ENCODE measurements at places on chromosomes 16 and 17.

DNA sequence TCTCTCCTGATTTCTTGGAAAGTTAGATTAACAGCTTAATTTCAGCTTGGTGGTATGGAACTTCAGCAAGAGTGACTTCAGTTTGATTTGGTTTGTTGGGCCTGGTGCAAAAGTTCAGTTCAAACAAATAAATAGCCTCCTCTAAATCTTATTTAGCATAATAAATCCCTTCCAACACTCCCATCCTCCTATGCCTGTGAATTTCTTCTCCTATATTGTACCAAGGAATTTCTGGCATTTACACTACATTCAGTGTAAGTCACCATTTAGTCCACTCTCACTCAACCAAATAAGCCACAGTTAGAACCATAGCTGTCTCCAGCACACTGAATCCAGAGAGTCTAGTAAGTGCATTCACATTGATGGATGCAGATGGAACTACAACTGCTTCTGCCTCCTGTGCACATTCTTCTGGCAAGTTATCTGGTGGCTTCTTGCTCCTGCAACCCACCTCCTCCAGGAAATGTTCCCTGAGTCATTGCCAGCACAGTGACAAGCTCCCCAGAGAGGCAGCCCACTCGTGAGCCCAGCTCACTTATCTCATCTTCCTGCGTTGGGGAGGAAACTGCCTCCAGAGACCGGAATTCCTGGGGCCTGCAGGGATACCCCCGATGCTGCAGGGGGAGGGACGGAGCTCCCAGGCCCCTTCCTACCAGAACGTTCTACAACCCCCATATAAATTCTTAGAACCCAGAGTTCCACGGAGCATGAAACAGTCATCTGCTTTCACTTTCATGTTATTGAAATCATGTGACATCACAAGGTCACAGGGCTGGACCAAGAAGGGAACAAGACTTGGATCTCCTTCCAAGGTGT, 318.3 kb downstream of the PHKB start:
- no peak for DNase-seq

GRCh38 chr16:1222553-1223354, 2.3 kb downstream of the TPSG1 start:
- no peak for DNase-seq

DNA sequence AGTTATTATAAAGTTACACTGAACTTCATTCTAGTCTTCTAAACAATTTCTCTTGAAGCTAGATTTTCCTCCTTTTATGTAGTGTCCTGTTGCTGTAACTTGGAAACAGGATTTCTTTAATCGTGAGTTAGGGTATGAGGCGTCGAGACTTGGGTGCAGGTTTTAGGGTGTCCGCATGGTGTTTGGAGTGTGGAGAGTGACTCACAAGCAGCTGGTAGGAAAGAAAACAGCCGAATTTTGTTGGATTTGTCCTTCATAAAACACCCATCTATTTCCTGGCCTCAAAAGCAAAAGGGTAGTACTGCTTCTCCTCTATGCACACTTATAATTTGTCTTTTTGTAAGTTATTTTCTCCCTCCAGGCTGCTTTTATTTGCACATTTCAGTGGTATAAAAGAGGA, 1.6 kb downstream of the RPTOR start:
- no peak for DNase-seq

DNA sequence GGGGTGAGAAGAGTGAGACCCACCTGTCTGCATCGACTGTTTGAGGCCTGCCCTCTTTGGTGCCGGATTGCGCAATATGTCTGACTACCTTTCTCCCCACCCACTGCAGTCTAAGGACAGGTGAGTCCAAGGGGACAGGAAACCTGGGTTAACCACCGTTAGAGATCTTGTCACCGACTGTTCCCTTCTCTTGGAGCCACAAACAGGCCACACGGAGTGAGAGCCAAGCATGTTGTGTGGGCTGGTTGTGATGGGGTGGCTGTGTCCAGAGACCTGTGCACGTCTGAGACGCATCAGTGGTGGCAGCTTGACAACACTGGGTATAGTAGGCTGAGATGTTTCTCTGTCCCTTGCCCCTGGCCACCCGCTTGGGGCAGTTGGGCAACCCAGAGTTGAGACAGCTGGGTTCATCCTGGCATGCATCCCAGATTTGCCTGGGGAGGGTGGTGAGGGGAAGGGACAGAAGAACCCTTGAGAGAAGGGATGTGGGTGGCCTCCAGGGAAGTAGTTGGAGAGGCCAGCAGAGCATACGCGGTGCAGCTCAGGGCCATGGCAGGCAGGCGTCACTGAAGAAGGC, 21.4 kb downstream of the MPRIP start:
- no peak for DNase-seq

GRCh38 chr16:2159175-2159838, 3.7 kb downstream of the TRAF7 start:
- DNase-seq, result no peak

DNA sequence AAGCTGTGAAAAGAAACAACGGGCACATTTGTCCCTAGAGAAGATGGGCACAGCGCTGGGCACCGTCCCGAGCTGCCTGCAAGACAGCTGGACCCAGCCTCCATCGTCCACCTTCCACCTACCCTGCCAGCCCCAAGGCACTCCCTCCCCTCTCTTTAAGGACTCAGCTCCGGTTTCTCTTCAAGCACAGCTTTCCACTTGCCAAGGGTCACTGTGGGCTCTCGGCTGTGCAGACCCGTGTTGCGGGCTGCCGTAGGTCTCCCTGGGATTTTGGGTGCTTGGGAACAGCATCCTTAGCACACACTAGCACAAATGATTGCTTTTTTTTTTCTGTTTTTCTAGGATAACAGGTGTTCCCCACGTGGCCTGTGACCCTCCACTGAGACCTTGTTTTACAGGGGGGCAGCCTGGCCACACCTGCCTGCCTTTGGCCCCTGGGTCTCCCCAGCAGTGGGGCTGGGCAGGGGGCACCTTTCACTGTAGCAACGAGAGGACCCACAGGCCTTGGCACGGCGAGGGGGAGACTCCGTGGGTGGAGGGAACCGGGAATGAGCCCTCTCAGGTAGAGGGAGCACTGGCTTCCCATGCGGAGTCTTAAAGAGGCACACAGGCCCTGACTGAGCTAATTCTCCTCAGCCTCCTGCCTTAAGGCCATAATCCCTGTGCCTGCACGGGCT, 1.4 kb downstream of the CHMP6 start:
- DNase-seq, result no peak

- no peak for DNase-seq
Measured at GRCh38 chr16:4548124-4548523, 8.0 kb upstream of the C16orf96 start.

DNA sequence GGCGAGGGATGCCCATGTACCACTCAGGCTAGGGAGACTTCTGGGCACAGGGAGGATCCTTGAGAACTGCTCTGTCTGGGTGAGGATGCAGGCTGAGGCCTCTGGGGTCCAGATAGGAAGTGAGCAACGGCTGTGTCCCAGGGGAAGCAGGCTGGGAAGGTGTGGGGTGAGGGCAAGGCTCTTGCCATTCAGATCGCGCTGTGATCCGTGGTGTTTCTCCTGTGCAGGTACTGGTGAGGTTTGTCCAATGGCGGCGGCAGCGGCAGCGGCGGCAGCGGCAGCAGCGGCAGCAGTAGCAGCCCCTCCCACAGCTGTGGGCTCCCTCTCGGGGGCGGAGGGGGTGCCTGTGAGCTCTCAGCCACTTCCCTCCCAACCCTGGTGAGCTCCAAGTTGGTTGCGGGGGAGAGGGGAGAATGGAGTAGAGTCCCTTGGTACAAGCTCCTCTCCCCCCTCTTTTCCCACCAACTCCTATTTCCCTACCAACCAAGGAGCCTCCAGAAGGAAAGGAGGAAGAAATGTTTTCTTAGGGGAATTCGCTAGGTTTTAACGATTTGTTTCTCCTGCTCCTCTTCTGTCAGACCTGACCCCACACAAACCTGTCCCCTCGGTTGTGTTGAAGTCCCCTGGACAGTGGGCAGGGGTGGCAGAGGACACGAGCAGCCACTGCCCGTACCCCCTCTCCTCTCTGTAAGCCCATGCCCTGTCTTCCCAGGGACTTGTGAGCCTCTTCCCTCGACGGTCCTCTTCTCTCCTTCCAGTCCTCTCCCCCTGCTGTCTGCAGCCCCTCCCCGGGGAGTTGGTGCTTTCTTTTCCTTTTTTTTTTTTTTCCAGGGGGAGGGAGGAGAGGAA, 1.9 kb upstream of the PRRT2 start:
- DNase-seq, result no peak

- no peak for DNase-seq
Measured at GRCh38 chr16:68244481-68244902, 681 bp upstream of the PLA2G15 start.

DNA sequence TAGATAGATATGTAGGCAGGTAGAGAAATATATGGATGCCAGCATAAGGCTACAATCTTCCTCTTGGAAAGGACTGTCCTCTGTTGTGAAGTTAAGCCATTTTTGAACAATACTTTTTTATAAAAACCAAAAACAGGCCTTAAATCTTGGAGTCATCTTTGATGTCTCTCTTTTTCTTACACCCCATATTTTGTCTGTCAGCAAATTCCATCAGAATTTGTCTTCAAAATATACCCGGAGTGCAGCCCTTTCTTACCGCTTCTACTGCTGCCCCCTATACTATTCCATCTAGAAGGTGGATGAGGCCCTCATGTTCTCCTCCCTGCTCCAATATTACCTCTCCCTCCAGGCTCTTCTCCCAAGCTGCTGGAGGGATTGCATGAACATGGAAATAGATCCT, 326.5 kb downstream of the HAPSTR1 start:
- no peak for DNase-seq

DNA sequence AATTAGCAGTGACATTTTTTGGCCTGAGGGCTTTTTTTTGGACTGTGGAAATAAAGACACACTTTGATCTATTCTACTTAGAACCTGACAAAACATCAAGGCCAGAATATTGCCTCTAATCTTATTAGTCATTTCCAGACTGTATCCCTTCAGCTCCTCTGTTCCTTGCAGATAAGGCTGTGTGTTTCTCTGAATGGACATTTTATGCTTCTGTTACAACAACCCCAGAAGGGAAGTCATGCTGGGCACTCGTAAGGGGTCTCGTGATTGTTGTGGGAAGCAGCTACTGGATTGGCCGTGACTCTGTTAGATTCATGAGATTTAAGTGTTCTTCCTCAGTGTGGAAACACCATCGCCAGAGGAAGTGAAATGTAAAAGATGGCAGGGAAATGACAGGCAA, 31.6 kb upstream of the HS3ST2 start:
- DNase-seq, result no peak

GRCh38 chr17:8120520-8121406, 2.4 kb upstream of the ALOXE3 start:
- peak; percentile 91 for DNase-seq

- DNase-seq, result no peak
Measured at GRCh38 chr17:6509031-6509771, 47.2 kb downstream of the PITPNM3 start.

GRCh38 chr16:29984137-29984763, 10.6 kb downstream of the TAOK2 start:
- DNase-seq, result no peak

DNA sequence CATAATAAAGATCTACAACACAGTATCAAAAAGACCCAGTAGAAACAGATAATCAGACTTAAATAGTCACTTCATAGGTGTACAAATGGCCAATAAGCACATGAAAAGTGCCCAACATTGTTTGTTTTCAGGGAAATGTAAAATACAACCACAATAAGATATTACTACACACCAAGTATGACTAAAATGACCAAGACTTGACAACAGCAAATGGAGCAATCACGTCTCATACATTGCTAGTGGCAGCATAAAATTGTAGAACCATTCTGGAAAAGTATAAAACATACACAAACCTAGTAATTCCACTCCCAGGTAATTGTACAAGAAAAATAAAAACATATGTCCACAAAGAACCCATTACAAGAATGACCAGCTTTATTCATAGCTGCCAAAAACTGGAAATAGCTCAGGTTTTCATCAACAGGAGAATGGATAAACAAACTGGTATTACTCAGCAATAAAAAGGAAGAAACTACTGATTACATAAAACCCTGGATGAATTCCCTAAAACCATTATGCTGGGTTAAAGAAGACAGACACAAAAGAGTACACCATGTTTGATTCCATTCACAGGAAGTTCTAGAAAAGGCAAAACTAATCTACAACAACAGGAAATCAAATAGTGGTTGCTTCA, 85.6 kb downstream of the TTC19 start:
- no peak for DNase-seq

DNA sequence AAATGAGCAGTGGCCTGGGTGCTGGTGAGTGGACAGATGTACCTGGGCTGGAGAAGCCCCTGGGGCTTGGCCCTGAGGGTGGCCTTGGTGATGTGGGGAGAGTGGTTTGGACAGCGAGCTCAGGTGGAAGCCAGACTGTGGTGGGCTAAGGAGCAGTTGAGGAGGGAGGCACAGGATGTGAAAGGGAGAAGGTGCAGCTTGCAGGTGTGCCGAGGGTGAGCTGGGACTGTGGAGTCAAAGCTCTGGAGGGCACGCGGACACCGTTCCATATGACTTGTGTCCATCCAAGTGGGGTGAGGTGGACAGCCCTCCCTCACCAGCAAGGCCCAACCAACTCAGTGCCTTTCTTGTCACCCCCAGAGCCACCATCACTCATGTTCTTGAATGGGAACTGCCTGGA, 170.8 kb upstream of the ZNF267 start:
- no peak for DNase-seq

GRCh38 chr16:84806256-84806889, 13.4 kb upstream of the CRISPLD2 start:
- DNase-seq, result no peak

DNA sequence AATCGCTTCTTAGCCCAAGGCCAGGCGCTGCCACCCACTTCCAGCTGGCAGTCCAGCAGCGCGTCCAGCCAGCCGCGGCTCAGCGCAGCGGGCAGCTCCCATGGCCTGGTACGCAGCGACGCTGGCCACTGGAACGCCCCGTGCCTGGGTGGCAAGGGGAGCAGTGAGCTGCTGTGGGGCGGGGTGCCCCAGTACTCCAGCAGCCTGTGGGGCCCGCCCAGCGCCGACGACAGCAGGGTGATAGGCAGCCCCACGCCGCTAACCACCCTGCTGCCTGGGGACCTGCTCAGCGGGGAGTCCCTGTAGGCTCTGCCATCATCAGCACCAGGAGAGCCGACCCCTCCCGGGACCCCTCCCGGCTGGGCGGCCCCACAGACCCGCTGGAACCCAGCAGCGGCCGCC, 24.0 kb downstream of the TMC6 start:
- no peak for DNase-seq

DNA sequence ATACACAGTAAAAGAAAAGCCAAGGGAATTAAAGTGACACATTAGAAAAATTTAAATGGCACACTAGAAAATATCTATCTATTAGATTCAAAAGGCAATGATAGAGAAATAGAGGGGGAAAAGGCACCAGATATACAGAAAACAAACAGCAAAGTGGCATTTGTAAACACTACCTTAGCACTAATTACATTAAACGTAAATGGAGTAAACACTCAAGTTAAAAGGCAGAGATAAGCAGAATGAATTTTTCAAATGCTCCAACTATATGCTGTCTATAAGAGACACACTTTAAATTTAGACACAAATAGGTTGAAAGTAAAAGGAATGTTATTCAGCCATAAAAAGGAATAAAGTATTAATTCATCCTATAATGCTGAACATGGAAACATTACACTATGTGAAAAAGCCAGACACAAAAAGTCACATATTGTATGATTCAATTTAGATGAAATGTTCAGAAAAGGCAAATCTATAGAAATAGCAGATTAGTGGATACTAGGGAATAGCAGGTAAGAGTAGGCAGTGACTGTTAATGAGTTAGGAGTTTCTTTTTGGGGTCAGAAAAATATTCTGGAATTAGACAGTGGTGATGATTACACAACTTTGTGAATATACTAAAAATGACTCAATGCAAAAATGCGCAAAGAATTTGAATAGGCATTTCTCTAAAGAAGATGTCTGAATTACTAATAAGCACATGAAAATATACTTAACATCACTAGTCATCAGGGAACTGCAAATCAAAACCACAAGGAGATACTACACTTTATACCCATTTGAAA, 92.4 kb downstream of the BRIP1 start:
- DNase-seq, result no peak

All from NCI-H748 treated with DMSO at 0.1 percent for 48 hours (cell line).